ENCODE measurements at places on chromosomes 3 and 15.
A peak's percentile ranks its signal among the peaks of the same experiment; 100 is the strongest.

DNA sequence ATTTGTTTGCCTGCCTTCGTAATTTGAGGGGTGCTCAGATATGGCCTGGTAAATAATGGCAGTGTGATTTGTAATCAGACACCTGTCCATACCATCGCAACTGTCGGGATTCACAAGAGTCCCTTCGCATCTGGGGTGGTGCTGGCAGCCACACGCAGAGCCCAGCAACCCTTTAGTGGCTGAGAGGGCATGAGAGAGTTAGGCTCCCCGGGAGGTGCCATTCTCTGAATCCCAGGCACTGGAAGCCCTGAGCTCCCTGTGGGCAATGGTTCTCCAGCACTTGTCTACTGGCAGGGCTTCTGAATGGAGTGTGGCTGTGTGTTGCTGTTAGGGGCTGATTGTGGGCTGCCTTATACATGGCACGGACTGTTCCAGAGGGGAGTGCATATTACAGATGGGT lies 230.1 kb downstream of the EBLN2 start:
- DNase-seq = no peak

DNA sequence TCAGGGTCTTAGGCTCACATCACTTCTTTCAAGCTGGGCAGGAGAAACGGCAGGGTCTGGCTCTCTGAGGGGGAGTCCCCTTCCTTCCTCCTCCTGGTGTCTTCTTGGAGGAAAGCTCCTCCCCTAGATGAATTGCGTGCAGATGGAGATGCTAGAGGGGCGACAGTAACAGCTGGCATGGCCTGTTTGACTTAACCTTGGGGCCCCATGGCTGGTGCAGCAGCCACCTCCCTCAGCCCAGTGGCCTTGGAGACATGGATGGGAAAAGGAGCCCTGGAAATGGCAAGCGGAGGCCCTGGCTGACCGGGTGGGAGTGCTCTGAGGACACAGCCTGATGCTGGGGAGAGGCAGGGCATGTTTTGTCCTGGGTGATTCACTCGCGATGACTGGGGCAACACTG lies 20.2 kb downstream of the PAK6 start:
- DNase-seq = no peak

DNA sequence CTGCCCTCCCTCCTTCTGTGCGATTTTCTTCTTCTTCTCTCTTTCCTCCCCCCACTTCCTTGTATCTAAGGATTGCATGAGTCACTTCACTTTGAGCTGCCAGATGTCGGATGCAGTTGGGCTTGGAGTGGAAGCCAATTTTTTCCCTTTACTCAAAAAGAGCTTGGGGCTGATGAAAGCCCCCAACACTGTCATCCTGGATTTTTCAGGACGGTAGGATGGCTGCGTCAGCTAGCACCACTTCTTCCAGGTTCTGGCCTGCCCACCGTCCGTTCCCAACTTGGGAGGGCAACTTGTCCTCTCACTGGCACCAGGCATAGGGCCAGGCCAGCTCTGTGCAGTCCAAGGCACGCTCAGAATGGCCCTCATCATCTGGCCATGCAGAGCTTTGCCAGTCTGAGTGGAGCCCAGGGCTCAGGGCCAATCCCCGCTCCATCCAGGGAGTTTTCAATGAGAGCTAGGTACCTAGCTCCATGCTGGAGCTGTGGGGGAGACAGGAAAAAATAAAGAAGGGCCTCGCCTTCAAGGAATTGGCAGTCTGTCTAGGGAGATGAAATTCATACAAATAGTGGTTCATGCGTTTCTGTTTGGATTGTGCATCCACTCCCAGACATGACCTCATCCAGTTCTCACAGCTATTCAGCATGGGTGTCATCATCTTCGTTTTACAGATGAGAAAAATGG lies 47.7 kb upstream of the INSYN1 start:
- DNase-seq = peak; percentile 26

DNA sequence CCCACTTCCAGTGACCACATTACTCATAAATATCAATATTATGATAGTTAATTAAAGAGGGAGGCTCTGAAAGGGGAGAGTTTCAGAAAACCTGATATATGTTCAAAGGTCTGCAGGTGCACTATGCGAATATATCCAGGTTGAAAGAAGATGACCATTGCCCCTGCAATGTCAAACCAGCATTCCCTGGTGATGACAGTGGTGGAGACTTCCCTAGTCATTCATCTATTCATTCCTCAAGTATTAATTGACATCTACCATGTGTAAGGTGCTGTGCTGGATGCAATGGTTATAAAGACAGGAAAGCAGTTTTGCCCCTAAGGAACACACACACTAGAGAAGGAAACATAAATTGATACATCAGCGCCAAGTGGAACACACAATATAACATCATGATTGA lies 588.3 kb upstream of the KCNMB2 start:
- DNase-seq = no peak

GRCh38 chr3:17901893-17902292 lies 159.5 kb upstream of the TBC1D5 start:
- DNase-seq = no peak

DNA sequence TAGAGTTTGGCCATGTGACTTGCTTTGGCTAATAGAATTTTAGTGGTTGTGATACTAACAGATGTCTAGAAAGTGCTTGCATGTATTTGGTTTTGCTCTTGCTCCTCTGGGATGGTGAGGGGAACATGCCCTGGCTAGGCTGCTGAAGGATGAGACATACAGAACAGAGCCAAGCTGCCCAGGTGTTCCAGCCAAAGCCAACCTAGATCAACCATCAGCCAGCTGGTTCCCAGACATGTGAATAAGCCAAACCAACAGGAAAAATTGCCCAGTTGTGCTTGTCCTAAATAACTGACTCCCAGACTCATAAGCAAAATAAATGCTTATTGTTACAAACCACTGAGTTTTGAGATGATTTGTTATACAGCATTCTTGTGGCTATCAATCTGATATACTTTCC lies 292.6 kb downstream of the SUCLG2 start:
- DNase-seq = no peak

- no peak for DNase-seq
These were observed 10.1 kb downstream of the SEMA3F start for GRCh38 chr3:50164984-50165909.

- peak; percentile 47 for DNase-seq
These were observed 2.1 kb downstream of the ACVR2B start for GRCh38 chr3:38455639-38456430.

GRCh38 chr3:9214185-9214584 lies 35.3 kb downstream of the SRGAP3 start:
- no peak for DNase-seq

GRCh38 chr3:130950124-130950523 lies 56.2 kb downstream of the ATP2C1 start:
- DNase-seq = no peak

- DNase-seq = peak; percentile 73
These were observed 9.1 kb downstream of the RAB43 start for GRCh38 chr3:129112308-129113052.

- no peak for DNase-seq
These were observed 93.0 kb downstream of the NECTIN3 start for GRCh38 chr3:111164621-111165020.

- DNase-seq = no peak
These were observed 776.1 kb upstream of the SEMA6D start for GRCh38 chr15:46941241-46941640.

DNA sequence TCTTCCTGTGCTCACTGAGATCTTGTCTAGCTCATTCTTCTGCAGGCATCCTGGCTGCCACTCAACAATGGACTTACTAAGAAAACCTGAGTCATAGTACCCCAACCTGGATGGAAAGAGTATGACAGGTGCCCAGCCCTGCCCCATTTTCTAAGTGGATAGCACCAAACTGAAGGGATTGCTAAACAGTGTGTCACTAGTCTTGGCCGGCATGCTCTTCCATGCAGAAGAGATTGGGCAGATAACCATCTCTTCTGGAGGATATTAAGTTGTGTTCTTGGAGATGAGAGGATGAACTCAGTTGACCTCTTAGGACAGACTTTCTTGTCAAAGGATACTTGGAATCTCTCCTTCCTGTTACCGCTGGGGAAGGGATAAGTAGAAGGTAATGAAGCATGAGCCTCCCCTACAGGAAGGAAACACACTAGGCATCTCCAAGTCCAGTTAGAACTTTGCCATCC lies 797.5 kb downstream of the AGBL1 start:
- DNase-seq = no peak

DNA sequence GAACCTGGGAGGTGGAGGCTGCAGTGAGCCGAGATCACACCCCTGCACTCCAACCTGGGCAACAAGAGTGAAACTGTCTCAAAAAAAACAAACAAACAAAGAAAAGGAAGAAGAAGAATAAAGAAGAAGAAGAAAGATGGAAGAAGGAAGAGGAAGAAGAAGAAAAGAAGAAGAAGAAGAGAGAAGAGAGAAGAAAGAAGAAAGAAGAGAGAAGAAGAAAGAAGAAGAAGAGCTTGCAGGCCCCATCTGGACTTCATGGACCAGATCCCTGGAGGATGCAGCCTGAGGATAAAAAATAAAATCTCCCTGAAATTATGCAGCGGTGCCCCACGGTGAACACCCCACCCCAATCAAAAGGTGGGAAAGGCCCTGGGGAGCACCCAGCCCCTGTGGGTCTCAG lies 8.8 kb upstream of the MESP1 start:
- DNase-seq = no peak

- DNase-seq = no peak
These were observed 18.9 kb upstream of the ACAP2 start for GRCh38 chr3:195461594-195462307.

DNA sequence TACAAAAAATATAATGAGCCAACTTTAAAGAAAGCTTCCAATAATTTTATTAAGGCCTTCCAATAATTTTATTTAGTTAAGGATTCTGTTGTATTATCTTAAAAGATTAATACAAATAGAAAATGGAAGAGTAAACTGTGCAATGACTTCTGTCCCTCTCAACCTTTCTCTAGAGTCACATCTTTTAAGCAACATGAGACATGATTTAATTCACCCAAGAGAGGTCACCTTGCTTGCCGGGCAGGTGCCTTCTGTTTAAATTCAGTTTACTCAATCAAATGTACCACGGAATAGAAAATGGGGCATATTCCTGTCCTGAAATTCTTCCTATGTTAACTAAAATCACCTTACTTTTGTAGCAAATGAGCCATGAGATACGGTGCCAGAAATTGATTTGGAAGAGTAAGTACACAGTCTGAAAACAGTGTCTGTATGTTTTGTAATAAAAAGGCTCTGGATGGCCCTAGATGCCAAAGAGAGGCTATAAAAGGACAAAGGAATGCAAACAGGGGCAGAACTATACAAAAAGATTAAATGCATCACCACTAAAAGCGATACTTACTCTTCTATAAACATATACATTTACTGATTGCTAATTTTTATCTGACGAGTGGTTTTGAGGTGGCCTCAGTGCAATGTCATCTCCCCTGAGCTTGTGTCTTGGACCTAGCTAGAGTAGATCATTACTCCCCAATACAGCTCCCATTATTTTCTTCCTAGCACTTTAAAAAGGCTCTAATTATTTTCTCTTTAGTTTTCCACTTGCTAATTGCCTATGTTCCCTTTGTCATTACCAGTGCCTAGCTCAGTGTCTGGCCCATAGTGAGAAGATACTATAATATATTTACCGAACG lies 134.0 kb downstream of the FHIT start:
- DNase-seq = no peak

- DNase-seq = no peak
These were observed 35.5 kb upstream of the EPHB3 start for GRCh38 chr3:184526088-184526433.

DNA sequence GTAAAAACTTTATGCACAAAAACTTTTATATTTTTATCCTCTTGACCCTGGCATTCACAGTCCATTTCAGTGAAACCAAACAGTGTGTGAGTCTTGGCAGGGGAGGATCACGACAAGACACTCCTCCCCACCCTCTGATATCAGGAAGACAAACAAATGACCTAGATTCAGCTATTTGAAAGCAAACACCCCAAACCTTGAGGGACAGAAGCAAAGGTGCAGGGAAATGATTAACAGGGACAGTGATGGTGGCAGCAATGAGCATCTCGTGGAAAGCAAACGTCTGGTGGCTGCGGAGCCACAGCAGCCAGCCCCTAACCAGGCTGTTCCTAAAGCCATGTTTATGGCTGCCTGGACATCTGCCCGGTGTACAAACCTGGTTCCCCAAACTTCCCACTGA lies 52.1 kb downstream of the FSIP1 start:
- no peak for DNase-seq

DNA sequence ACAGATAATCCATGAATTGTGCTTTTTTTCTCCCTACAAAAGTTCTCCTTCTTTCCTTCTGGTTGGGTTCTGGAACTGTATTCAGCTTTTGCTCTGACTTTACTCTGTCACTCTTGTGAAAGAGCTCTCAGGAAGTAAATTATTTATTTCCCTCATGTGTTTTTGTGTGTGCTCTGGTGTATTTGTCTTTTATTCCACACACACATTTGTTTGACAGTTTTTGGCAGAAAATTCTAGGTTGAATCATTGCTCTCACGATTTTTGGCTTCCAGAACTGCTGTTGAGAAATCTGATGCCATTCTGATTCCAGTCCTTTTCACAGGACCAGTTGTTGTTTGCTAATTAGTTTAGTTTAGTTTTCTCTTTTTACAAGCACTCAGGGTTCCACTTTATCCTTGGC lies 172.8 kb downstream of the PLCH1 start:
- no peak for DNase-seq
